Activated CD8-positive, alpha-beta memory T cell treated with anti-CD3 and anti-CD28 coated beads for 1 hour (primary cell): ENCODE measurements at places on chromosomes 7 and 10.

GRCh38 chr10:88392222-88392621, 190.9 kb downstream of the RNLS start:
- no peak for DNase-seq

GRCh38 chr10:104650072-104650471, 9.0 kb downstream of the SORCS3 start:
- no peak for DNase-seq

DNA sequence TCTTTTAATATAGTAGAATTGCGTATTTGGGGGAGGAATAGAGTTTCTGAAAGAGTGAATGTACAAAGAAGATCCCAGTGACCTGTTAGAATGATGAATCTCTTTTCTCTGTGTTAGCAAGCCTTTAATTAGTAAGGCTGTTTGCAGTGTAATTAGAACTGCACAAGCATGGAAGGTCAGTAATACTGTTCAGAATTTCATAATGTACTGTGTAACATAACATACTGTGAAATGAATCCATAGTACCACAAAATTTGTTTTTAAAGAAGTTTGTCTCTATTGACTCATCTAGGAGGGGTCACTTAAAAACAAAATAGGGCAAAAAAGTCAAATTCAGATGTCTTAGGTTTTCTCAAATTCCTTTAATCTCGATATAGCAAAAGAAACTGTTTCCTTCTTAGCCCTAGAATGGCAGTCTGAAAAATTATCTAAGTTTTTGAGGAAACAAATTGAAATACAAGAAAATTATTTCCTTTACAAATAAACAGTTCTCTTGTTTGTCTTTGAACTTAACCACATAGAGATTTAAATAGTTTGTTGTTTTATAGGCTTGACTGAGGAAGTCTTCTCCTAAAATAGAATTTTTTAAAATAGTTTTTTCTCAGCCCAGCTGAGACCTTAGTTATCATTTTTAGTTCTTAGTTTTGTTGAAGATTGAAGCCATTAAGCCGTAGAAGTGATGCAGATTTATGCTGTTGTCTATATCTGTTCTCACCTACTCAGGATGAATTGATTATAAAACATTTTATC, 12.5 kb downstream of the ADK start:
- no peak for DNase-seq

DNA sequence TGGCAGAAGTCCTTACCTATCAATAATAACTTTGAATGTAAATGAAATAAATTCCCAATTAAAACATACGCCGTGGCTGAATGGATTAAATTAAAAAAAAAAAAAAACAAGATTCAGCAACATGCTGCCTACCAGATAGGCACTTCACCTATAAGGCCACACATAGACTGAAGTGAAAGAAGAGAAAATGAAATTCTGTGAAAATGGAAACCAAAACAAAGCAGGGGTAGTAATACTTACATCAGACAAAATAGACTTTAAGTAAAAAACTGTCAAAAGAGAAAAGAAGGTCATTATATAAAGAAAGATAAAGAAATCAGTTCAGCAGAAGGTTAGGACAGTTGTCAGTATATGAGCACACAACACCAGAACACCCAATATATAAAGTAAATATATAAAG, 55.3 kb downstream of the TCAF1 start:
- no peak for DNase-seq

DNA sequence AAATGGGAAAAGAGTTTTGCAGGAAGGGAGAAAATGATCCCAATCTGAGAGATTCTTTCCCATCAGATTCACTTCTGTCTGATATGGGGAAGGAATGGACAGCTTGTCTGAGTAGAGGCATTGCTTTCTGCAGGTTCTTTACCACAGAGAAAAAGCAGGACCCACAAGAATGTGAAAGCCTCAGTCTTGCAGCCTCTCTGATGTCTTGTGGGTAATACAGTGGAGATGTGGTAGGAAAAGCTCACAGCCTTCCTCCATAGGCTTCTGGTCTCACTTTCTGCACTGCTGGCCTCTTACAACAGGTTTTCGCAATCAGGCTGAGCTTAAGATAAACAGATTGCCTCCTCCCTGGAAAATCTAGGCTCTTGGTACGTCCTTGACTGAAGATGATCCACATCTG, 551 bp downstream of the IFIT1 start:
- DNase-seq = no peak

GRCh38 chr10:119853574-119853973, 19.1 kb downstream of the MCMBP start:
- DNase-seq = no peak

GRCh38 chr7:44073664-44074348, 8.4 kb upstream of the PGAM2 start:
- DNase-seq = no peak

GRCh38 chr10:113983552-113983951, 60.1 kb upstream of the ADRB1 start:
- no peak for DNase-seq

DNA sequence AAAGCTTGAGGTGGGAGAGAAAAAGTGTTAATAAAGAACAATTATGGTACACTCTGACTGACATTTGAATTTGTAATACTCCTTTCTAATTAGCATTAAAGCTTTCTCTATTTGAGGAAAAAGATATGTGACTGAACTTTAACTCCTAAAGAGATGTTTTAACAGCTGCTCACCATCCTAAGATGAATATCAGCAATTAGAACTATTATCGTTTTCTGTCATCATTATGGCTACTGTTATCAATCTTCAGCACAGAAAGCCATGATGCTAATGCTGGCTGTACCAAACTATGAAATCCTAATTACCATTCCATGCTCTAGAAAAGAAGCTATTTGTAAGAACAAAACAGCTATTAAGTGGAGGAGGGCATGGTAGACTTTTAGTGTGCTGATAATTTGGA, 228.8 kb upstream of the CSTF2T start:
- DNase-seq = no peak

GRCh38 chr10:51698473-51699063, 827 bp downstream of the CSTF2T start:
- DNase-seq = no peak

GRCh38 chr10:109616359-109616980, 306.8 kb downstream of the XPNPEP1 start:
- DNase-seq = no peak

DNA sequence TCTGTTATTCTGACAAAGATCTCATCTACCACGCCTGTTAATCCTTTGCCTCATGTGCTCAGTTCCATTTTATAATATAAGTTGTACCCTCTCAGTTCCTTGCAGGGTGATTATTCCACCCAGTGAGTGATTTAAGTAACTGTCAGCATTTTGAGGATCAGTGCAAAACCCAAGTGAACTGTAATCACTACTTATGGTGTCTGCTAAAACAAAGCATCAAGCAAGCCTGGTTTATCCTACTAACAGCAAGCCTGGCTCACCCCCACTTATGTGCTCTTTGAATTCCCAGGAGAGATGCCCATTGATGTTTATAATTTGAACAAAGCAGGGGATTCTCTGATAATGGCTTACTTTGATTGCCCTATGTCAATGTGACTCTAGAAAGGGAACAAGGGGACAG, 186.8 kb upstream of the LRGUK start:
- DNase-seq = no peak

- DNase-seq = no peak
Observed at GRCh38 chr10:77806511-77807157, 119.9 kb downstream of the DLG5 start.

DNA sequence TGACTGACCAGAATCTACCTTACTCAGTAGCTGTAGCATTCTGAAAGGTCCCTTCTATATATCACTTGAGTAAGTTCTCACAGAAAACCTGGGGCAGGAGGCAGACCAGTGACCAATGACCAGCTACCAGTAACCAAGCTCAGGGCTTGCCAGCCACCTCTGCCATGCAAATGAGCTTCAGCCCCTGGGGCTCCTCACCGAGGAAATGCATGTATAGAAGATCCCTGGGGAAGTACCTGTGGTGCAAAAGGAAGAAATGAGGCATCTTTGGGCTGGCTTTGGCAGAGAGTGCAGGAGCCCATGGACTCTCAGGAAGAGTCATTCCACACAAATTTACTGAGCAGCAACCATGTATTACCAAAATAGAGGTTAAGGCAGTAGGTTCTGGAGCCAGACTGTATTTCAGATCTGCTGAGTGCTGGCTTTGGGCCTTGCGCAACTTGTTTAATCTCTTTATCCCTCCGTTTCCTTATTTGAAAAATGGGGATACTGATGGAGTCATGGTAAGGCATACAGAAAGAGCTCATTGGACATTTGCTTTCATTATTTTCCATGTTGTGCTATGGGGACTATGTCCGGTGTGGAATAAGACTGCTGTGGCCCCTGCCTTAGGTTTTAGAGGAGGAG, 41.1 kb upstream of the FAM204A start:
- DNase-seq = no peak

DNA sequence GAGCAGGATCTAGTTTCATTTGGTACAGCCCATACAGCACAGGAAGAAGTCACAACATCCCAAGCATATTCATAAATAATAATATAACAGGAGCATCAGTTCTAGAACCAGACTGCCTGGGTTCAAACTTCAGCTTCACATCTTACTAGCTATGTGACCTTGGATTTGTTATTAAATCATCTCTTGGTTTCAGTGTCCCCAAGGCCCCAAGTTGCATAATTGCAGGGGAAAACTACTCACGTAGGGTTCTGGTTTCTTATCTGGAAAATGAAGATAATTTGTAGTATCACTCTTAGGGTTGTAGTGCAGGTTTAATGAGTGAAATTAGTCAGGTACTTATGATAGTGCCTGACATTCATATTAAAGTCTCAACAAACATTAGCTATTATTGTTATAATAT, 5.5 kb upstream of the IQUB start:
- no peak for DNase-seq

DNA sequence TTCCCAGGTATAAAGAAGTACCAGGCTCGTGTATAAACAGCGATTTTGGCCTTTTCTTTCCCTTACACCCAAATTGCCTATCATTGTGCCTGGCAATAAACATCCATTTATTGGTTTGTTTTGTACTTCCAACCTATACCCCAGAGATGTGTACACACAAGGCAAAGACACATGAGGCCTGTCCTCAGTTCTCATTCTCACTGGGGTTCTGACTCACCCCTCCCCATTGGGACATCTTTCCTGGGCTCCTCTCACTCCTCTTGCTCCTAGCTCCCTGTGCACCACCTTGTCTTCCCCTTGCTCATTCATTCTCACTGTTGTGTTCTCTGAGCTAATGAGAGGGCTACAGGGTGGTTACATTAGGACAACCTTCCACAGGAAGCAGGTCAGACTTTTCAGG, 240.7 kb downstream of the ANK3 start:
- no peak for DNase-seq

DNA sequence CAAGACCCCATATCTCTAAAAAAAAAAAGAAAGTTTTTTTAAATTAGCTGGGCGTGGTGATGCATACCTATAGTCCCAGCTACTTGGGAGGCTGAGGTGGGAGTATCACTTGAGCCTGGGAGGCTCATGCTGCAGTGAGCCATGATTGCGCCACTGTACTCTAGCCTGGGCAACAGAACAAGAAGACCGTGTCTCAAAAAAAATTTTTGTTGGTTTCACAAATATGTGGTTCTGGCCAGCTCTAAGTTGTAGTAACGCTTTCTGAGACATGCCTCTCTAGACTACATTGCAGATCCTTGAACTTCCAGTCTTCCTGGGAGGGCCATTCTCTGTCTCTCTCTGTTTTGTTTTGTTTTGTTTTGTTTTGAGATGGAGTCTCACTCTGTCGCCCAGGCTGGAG, 24.6 kb upstream of the RHBDD2 start:
- DNase-seq = no peak

DNA sequence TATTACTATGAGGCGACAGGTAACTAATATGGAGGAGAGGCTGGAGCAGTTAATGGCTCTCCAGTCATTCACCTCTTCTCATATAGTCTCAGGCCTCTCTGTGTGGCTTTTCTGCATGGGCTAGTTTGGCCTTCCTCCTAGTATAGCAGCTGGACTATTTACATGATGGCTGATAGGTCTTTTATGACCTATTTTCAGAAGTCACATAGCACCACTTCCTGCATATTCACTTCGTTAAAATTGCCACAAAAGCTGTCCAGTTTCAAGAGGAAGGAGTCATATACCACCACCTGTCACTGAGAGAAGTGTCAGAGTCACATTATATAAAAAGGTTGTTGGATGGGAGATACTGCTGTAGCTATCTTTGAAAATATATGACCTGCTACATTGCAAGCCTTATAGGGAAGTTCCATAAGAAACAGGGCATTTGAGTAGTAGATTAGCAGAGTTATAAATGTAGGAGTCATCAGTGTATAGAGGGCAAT, 8.0 kb upstream of the DMTF1 start:
- DNase-seq = no peak

GRCh38 chr7:103632972-103633371, 187.0 kb upstream of the SLC26A5 start:
- DNase-seq = no peak

DNA sequence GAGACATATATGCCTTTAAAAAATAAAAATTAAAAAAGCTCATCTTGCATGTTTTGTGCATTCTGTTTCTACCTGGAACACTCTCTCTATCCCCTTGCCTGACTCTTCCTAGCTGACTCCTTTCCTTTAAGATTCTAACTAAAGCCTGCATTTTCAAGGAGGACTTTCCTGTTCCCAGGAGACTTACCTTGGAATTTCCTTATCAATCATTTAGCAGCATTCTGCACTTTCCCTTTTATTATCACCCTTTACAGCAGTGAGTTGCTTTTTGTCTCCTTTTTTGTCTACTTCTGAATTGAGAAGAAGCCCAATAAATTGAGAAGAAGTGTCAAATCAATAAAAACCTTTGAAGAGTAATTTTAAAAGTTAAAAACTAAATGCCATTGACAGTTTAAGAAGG, 142.2 kb upstream of the TMEM196 start:
- no peak for DNase-seq

- no peak for DNase-seq
Observed at GRCh38 chr10:110041479-110041829, 33.7 kb downstream of the ADD3 start.

DNA sequence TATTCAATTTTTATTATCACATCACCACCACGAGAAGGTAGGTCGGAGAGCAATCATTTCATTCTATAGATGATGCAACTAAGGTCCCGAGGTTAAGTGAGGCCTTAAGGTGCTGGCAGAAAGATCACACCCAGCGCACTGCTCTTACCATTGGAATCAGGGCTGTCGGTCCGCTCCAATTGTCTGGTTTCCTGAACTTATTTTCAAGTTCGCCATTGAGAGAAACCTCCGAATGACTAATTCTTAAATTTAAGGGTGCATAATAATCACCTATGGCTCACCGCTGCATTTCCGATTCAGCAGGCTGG, 625 bp upstream of the GSTO2 start:
- no peak for DNase-seq

GRCh38 chr7:42254217-42254616, 17.2 kb upstream of the GLI3 start:
- no peak for DNase-seq

DNA sequence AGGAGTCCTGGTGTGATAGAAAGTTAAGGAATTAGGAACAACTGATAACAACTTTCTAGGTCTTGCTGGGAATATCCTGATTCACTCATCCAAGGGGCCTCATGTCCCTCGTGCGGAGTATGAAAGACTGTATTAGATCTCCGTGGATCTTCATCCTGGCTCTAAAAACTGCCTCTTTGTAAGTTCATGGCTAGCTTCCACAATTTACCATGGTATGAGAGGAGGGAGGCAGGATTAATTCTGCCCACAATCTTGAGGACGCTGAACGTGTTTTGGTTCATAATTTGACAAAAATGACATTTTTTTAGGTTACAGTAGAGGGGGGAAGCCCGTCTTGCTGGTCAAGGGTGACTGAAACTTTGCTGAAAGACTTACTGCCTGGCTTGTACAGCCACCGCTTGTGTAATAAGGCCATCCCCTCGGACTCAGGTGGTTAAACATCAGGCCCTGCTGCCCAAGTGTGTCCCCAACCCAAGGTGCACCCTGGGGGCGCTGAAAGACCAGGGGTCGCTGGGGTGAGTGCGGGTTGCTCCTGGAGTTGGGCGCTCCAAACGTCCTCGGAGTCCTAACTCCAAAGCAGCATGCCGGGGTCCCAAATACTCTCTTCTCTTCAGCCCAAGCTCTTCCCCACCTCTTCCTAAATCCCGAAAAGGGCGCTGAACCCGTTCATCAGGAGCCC, 733 bp downstream of the HIBADH start:
- DNase-seq = no peak
